ENCODE measurements at places on chromosomes 16 and 17.

GRCh38 chr17:47792979-47793378, 28.6 kb downstream of the OSBPL7 start:
- no peak for DNase-seq

- peak; percentile 52 for DNase-seq
Measured at GRCh38 chr17:75404731-75405364, 630 bp downstream of the GRB2 start.

DNA sequence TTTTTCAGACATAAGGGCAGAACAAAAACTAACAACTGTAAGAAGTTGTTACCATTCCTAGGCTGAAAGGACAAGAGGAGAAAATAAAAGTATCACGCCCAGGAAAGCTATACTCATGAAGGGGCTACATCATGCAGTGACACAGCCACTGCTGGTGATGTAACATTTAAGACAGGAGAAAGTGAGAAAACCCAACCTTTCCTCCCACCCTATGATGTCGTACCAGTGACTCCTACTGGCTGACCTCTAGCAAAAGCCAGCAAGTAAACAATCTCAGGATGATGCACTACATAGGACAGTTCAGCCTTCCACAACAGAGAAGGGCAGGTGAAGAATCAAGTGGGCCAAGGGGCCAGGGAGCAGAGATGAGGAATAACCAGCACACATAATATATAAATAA, 14.0 kb upstream of the OR1E2 start:
- DNase-seq, result no peak

- no peak for DNase-seq
Measured at GRCh38 chr17:2796164-2797125, at the start of gene RAP1GAP2. Gene RAP1GAP2 (plus strand): TSS chr17:2796438. CDS start chr17:2796528, 90 bp downstream.

DNA sequence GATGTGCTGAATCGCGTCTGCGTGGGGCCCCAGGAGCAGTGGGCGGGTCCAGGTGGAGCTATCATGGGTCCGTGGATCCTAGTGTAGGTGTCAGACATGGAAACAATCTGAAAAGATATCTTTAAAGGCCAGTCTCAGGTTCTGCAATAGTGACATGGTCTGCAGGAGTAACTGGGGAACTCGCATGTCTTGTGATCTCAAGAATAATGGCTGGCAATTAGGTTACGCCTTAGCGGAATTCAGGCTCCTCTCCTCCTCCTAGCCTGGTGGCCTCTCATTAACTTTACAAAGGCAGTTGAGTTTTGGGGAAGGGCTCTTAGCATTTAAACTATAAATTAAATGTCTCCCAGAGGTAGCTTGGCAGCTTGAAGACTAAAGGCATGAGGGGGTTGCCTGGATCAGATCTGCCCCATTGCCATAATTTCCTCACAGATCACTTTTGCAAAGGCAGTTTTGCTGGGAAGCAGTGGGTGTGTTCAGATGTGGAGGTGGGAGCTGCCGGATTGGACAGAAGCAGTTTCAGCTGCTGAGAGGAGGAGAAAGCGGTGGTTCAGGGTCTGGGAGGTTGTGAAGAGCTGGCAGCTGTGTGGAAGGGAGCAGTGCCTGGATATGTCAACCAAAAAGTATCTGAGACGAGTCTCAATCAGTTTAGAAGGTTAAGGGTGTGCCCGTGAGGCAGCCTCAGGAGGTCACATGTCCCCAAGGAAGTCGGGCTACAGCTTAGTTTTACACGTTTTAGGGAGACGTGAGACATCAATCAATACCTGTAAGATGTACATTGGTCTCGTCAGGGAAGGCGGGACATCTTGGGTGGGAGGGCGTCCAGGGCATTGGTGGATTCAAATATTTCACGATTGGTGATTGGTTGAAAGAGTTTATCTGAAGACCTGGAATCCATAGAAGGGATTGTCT, 2.7 kb downstream of the TBCD start:
- no peak for DNase-seq

- DNase-seq, result no peak
Measured at GRCh38 chr16:72083778-72084404, 9.5 kb downstream of the TXNL4B start.

DNA sequence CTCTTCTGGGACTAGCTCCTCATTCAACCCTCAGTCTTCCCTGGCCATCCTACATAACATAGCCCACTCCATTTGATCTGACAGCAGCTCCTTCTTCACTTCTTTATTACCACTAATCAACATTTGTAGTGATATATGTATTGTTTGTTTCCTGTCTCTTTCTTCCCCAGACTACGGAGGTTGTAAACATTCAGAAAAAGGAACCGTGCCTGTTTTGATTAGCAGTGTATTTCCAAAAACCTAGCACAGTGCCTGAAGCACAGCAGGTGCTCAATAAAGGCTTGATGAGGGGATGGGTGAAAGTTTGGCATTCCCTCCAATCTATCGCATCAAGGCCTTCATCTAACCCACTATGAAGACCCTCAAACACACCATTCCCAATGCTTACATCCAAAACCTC, 150.8 kb downstream of the XYLT1 start:
- no peak for DNase-seq

DNA sequence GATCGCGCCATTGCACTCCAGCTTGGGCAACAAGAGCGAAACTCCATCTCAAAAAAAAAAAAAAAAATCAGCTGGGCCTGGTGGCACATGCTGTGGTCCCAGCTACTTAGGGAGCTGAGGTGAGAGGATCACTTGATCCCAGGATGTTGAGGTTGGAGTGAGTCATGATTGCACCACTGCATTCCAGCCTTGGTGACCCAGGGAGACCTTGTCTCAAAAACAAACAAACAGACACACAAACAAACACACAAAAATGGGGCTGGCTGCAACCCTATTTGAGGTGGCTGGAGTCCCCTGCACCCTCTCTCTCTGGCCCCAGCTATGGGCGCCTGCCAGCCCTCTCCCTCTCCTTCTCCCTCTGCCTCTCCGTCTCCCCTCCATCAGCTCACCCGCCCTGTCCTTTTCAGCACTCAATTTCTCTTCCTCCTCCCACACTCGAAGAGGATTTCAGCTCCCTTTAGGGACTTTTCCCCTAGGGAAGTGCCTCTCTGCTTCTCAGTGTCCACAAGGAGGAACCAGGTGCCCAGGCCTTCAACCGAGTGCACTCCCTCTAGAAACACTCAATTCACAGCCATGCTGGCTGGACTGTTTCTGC, 17.5 kb upstream of the TFAP4 start:
- DNase-seq, result peak; percentile 66

Measured in IMR-90 (cell line).